ENCODE measurements at places on chromosomes 4 and X.

DNA sequence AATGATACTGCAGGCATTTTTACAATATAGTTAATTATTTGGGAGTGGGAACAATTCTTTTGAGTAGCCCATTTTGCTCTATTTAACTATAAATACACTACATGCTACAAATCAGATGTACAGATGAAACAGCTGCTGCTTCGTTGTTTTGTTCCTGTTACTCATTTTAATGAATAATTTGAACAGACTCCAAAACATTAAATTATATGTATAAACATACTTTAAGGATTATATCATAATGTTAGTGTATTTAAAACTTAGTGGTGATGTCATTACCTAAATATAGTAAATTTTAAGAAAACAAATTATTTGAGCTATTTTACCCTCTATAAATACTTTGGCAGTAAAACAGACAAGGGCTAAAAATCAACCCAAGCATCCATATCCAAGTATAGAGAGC is 60.7 kb downstream of the GAB1 start:
- no peak for DNase-seq

DNA sequence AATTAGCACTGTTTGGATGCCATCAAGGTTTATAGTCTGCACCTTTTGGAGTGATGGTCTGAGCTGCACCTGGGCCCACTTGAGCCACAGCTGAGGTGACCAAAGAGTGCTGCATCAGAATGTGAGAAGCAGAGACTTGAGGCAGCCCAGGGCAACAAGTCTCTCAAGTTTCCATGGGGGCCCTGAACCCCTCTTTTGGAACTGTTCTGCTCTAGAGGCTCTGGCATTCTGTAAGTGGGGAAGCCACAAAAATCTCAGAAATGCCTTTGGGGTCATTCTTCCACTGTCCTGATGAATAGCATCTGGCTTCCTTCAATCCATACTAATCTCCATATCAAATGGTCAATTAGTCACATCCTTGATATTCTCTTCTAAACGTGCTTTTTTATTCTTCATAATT is 298.4 kb upstream of the MAOA start:
- no peak for DNase-seq

DNA sequence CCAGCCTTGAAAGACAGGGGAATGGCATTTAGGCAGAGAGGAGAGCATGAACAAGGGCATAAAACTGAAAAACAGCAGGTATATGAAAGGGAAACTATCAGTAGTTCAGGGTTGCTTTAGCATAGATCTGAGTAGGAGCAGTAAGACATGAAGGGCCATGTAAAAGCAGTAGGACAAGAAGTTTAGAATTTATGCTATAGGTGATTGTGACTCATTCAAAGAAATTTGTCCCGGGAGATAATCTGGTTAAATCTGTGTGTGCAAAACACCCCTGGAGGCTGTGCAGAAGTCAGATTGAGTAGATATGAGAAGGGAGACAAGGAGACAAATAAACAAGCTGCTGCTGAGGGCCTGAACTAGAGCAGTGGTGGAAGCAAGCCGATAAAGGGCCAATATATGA is 109.1 kb upstream of the BMP3 start:
- no peak for DNase-seq

- DNase-seq = no peak
These were observed 7.5 kb upstream of the GPC3 start for GRCh38 chrX:133992882-133993281.

DNA sequence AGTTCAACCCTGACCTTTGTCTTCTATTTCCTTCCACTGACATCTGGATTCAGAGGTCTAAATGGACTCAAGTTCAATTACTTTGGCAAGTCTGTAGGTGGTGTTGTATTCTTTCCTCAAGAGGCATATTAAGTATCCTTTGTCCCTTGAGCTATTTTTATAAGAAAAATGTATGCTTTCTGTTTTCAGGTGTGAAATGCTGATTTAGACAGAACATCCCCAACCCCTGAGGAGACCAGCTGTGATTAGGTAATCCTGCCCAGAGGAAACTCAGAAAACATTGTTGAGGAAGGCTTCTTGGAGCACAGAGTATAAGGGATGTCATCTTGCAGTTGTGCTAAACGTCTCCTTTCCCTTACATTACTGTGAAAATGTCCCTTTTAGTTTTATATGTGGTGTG is 46.6 kb upstream of the EGFL6 start:
- no peak for DNase-seq

- DNase-seq = no peak
These were observed 16.4 kb upstream of the ZNF280C start for GRCh38 chrX:130285069-130285620.

DNA sequence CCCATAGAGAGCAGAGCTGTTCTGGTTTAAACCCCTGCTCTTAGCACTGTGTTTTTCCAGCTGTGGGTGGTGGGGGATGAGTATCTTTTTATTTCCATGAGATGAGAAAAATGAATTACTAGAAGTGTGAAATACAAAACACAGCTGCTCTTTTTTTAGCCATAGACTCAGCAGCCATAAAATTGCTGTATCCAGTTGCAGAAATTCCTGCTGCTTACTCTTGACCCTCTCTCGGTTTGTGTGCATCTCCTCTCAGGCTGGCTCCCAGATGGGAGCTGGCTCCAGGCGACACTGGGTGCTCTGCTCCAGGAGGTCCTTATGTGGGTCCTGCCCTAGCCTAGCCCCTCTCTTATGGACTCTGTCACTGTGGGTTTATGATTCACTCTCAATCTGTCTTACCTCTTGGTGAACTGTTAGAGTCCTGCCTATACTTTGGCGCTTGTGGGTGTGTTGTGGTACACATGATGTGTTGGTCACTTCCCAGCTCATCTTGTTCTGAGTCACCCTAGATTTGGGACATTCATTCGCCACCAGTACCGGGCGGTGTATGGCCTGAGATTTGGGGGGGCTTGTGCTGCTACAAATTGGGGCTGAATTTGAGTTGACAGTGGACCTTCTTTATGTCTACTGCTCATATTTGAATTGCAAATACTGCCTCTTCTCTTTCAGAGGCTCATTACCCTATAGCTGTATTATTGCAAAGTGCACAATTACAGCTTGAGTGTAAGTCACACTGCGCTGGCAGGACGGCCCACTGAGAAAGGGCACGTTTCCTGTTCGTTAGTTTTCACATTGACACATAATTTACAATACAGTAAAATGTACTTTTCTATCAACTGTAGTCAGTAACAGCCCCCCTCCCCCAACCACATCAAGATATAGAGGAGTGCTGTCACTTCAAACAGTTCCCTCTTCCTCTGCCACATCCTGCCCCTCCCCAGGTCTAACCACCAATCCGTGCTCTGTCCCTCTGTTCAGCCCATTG is 46.9 kb upstream of the MSANTD1 start:
- DNase-seq = no peak

DNA sequence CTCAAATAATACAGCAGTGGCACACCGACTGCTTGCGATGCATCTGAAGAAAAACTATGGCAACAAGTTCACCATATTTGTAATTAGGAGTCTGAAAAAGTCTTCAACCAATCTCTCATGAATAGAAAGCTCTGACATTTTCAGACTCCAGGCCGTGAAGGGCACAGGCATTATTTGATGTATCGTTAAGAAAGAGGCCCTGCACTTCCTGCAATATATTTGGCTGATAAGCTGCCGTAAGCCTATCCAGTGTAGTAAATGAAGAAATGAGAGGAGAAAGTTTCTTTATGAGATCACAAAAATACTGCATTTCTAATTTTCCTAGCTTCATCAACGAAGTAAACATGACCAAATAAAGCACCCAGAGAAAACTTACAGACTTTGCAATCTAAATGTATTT is 613.8 kb upstream of the TECRL start:
- DNase-seq = no peak

DNA sequence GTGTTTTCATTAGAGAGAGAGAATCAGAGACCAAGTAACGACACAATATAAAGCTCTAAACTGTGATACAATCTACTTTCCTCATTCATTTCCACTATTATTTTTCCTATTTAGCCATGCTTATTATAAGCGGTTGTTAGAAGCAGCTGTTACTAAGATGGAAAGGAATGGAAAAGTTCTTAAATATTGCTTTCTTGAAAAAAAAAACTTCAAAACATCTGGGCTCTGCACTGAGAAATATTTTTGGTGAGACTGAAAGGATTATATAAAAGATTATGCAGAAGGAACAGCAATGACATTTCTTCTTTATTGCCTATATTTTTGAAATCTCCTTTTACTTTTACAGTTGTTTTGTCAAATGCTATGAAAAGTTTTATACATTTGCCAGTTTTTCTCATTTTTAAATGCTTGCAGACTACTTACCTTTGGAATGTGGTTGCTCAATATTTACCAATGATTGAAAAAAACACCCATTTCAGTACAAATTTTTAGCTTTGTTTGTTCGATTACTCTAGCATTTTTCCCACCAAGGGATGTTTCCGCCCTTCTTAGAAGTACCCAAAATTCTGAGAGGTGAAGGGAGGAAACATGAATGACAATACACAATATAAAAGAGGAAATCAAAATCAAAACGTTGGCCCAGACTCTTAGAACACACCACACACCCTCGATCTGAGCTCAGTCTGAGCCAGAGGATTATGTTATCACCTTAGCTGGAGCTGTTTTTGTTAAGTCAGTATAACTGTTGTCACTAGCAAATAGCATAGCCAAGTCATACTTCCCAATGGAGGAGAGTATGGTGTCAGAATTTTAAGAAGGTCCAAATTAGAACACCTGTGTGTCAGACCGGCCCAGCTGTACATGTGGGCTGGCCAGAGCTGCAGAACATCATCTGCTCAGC is 18.4 kb downstream of the DKK2 start:
- DNase-seq = no peak

DNA sequence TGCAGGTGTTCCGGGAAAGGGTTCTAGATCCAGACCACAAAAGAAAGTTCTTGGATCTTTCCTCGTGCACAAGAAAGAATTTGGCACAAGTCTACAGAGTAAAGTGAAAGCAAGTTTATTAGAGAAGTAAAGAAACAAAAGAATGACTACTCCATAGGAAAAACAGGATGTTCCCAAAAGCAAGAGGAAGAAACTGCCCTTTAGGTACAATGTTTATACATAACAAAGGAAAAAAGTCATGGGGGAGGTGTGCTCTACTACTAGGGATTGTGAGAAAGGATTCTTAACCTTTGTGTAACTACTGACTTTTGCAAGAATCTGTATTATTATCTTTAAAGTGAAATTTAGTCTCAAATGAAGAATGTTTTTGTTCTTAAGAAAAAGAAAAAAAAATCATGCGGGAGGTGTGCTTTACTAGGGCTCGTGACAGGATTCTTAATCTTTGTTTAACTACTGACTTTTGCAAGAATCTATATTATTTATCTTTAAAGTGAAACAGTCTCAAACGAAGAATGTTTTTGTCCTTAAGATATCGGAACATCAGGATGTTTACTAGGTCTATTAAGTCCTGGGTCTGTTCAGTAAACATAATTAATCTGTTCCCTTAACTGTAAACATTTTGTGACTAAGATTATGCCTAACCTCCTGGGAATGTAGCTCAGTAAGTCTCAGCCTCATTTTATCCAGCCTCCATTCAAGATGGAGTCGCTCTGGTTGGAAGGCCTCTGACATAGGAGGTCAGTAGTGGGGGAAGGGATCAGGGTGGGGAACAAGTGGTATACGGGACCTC is 110.4 kb upstream of the BEND4 start:
- no peak for DNase-seq

- no peak for DNase-seq
These were observed 68.0 kb downstream of the TMA16 start for GRCh38 chr4:163562496-163562895.

DNA sequence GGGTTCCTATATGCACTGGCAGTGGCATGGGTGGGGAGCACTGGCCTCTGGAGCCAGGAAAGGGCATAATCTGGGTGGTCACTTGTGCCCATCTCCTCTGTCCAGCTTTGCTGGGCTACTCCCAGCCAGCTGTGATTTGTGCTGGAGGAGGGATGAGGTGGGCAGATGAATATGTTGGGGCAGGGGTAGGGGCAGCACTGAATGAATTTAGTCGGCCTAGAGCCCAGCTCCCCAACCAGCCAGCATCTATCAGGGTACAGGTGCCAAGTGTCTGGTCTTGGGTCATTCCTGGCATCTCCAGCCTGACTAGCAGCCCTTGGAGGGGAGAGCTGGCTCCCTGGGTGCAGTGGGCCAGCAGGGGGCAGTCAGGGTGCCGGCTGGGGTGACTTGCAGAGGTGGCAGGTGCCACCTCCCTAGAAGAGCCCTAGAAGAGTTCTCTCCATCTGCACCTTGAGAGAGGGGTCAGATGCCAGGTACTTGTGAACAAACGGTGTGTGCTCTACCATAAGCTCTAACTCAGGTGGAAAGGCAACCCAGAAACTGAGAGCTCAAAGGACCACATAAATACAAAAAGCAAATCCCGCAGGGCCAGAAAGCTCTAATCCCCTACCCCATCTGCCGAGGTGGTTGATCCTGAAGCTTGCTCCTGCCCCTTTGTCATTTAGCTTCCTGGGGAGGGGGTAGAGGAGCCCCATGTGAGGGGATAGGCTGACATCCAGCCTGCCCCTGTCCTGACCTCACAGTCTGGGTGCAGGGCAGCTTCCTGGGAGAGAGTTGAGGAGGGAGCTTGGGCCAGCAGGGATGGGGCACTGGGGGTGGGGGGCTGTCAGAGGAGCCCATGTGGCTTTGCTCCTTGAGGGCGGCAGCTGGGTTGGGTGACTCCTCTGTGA is 2.2 kb downstream of the SORCS2 start:
- DNase-seq = peak; percentile 65

GRCh38 chr4:139227729-139228404 is 50.8 kb upstream of the ELF2 start:
- DNase-seq = no peak

DNA sequence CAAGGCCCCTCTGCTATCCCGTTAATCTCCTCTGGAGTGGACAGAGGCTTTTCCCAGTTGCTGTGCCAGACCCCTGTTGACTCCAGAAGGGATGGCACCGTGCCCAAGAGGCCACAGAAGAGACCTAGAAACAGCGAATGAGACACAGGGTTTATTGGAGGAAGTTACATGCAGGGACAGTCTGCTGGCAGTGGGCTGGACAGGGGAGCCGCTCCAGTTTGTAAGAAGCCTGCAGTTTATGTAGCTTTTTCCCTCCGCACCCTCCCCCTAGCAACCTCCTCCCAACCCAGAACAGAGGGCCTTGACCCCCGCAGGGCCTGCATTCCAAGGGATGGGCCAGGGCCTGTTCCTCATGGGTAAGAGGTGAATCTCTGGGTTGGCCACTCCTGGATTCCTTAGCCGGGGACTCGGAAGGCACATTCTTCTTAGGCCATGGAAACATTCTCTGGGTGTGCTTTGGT is 216.8 kb upstream of the PSAPL1 start:
- DNase-seq = peak; percentile 46

- DNase-seq = peak; percentile 16
These were observed 255.3 kb downstream of the RAPGEF2 start for GRCh38 chr4:159358226-159358625.

DNA sequence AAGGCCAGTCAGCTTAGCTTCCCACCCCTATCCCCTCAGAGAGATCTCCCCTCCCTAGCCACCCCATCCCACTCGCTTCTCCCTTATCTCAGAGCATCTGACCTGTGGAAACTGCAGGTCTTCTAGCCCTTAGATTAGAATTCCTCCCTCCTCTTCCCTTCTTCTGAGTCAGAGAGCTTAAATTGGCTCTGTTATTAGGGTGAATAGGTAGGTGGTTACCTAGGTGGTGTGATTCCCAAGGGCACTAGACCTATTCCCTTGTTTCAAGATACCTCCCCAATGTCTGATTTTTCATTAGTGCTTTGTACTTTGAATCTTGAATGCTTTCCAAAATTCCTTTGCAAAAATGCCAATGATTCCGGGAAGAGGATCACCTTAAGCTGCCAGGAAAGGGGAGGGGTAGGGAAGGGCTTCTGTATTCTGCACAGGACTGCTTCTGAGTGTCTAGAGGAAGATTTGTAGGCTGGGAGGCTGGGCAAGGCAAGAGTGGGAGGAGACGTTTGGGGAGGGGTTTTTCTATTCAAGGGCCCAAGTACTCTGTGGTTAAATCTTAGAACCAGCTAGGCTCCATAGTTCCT is 24.5 kb upstream of the MSN start:
- DNase-seq = no peak

GRCh38 chrX:41858161-41858775 is 65.1 kb downstream of the CASK start:
- no peak for DNase-seq

Measured in globus pallidus (tissue), 1 donor.